Jurkat, Clone E6-1 (cell line): ENCODE measurements at places on chromosomes 2 and 18.

- DNase-seq = no peak
Measured at GRCh38 chr2:181810823-181811695, 80.5 kb upstream of the ITPRID2 start.

GRCh38 chr2:42098571-42099437, 51.0 kb downstream of the PKDCC start:
- DNase-seq = no peak

- no peak for DNase-seq
Measured at GRCh38 chr2:177352441-177353186, 40.0 kb upstream of the AGPS start.

GRCh38 chr2:74328573-74328972, 14.6 kb downstream of the SLC4A5 start:
- no peak for DNase-seq

DNA sequence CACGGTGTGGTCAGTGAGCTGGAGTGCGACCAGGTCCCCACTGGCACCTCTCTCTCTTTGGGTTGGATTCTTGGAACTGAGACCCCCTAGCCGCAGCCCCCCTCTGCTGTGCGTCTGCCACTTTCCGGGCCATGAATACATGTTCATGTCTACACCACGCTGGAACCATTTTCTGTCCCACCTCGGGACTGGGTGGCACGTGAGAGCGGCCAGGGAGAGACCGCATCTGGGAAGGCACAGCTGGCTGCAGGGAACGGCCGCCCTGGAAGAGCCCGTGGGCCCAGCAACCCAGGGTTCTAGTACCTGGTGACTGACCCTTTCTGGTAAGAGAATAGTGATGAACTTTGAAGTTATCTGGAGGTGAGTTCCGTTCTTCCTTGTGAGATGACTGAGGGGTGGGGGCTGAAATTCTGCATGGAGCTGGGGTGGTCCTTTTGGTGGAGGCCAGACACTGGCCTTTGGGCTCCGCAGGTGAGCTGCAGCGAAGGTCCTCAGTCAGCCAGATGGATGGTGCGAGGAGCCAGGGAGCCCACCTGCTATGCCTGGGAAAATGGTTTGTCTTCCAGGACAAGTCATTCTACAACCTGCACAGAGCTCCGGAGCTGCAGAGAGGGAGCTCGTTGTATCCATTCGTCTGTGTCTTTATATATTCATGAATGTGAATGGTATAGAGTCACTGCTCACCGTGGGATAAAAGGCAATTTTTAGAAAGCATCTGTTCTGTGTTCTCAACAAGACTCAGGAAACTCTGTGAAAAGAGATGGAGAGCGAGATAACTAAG, 223.5 kb downstream of the NDUFA10 start:
- DNase-seq = no peak

DNA sequence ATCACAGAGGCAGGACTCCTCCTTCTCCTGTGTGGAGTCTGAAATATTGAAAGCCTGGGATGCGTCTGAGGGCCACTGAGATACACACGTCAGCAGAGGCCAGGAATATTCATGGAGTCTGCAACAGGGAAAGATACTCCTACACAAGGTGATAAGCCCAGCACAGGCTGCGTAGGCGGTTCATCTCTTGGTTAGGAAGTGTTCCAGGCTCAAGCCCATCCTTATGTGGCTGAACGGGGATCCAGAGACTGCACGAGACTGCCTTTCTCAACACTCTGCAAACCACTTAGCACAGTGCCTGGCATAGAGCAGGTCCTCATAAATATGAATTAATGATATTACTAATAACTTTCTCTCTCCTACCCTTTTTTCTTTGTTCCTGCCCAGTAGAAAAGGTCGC, 29.2 kb upstream of the AGPS start:
- DNase-seq = no peak

DNA sequence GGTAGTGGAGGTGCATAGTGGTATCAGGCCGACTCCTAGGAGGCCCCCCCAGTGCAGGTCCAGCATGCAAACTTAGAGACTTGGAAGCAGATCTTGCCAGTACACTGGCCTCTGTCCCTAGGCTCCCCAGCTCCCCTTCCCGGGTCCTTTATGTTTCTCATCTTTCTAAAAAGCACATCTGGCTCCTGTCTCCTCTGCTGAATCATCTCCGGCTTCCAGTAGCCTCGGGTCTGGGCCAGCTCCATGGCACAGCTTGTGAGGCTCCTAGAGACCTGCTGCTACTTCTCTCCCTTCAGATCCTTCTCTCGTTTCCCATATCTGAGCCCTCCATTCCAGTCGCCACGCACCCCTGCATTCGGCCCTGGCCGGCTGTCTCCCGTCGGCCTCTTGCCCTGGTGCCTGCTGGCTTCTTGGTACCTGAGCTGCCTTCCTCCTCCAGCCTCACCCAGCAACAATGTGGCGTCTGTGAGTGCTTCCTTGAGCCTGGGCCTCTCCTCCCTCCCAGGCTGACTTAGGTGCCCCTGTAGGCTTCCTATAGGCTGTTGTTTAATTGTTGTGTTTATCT, 6.6 kb downstream of the TRAF3IP1 start:
- DNase-seq = no peak

DNA sequence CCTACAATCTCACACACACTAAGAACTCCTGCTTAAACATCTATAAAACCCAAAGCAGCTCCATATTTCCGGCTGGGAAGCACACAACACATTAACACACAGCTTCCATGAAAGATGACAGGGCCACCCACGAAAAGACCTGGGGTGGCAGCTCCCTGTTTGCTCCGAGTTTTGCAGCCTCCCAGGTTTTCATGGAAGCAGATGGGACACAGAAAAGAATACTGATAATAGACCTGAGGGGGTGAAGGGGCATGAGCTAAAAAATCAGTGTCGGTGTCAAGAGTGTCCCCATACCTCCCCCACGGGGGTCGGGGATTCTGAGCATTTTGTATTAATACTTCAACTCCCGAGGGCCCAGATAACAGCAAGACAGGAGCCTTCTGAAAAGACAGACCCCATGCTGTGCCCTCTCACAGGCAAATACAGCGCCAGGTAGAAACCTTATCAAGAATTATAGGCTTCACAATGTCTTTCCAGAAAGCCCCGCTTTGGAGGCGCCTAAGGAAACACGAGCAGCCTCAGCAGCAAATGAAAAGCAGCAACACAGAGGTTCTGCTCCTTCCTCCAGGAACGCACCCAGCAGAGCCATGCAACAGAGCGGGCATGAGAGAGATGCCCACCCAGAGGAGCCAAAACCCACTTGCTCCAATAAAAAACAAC, 50.5 kb downstream of the ZNF516 start:
- no peak for DNase-seq

DNA sequence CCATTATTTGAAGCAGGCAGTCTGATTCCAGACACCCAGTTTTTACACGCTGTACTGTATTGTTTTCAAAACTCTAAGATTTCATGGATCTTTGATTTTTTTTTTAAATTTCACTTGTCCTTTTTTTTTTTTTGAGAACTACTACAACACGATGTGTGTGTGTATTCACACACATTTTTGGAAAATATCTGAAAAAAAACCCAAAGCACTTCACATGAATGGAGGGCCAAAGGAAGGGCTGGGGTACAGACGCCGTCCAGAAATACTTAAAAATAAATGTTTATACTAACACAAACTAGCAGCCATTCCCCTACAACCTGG, 314 bp upstream of the SSB start:
- DNase-seq = no peak

DNA sequence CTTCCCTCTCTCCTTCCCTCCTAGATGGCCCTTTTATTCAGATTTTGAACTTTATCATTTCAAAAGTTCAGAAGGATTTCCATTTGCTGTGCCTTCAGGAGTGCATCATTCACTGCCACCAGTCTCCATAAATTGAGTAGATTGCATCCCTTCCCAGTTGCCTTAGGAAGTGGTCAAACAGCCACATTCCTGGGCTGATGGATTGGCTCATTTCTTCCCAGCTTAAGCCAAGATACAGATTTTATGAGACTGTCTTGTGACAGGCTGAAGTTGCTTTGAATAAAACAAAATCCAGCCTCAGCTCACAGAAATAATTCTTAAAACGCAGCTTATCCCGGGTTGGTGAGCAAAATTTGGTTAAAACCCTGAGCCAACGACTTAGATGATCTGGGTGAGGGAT, 9.8 kb downstream of the NRP2 start:
- no peak for DNase-seq

GRCh38 chr2:230447455-230448451, 31.8 kb downstream of the SP100 start:
- no peak for DNase-seq

DNA sequence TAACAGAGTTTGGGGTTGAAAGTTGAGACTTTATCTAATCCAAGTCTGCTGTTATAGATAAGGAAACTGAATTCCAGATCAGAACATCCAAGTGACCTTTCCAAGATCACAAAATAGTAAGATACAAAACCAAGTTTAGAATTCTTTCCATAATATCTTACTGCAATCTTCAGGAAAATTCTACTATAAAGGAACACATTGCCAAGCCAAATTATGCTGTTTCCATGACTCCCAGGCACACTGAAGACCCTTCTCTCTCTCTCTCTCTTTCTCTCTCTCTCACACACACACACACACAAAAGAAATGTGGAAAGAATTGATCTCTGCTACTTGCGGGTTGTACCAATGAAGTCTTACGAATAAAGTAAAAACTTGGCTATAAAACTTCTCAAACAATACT, 398.4 kb downstream of the METTL4 start:
- no peak for DNase-seq

DNA sequence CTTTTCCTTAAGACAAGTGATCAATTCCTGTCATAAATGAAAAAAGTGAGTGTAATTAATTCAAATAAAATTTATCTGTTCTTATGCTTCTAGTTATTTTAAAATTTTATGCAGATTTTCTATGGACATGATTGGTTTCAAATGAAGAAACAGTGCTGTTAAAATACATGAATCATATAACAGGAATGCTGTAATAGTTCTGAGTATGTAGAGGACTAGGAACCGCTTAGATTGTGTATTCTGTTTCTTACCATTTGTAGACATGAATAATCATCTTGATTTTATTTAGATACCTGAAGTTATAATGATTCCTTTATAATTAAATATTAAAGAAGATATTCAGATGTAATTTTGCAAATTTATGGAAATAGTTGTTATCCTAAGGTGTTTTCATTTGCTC, 3.5 kb downstream of the ACTR2 start:
- no peak for DNase-seq

DNA sequence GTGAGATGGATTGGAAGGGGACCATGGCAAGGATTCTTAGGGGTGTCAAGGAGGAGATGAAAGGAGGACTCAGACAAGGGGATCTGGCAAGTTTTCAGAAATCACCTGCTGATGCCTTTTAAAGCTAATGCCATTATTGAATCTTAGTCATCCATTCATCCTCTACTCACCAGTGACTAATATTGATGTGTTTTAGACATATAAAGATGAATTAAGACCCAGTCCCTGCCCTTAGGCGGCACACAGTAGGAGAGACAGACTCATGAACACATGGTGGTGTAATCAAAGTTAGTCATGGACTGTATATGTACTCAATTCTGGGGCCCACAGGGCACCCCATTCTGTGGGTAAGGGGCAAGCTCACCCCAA, 56.5 kb upstream of the ATL2 start:
- no peak for DNase-seq

- DNase-seq = no peak
Measured at GRCh38 chr2:191385416-191386160, 140.4 kb downstream of the MYO1B start.

GRCh38 chr2:23862716-23863426, 64.1 kb downstream of the ATAD2B start:
- no peak for DNase-seq

- DNase-seq = no peak
Measured at GRCh38 chr2:239225371-239225851, 175.4 kb downstream of the HDAC4 start.

GRCh38 chr2:25481381-25482300, 139.9 kb upstream of the DNMT3A start:
- DNase-seq = no peak

DNA sequence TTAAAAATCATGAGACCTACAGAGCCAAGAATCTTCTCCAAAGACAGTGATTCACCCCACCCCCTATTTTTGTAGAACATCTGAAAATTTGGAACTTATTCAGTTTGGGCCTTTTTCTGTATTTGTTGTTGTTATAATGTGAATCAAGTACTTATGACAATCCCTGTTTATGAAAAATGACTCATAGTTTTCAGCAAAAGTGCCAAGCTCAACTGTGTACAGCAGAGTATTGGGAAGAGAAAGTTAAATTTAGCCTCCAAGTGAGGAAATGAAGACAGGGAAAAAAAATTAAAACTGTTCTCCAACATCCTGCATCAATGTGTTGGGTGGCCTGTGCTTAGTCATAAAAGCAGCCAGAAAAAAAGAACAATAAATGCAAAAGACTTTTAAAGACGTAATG, 46.2 kb downstream of the LRATD1 start:
- no peak for DNase-seq

DNA sequence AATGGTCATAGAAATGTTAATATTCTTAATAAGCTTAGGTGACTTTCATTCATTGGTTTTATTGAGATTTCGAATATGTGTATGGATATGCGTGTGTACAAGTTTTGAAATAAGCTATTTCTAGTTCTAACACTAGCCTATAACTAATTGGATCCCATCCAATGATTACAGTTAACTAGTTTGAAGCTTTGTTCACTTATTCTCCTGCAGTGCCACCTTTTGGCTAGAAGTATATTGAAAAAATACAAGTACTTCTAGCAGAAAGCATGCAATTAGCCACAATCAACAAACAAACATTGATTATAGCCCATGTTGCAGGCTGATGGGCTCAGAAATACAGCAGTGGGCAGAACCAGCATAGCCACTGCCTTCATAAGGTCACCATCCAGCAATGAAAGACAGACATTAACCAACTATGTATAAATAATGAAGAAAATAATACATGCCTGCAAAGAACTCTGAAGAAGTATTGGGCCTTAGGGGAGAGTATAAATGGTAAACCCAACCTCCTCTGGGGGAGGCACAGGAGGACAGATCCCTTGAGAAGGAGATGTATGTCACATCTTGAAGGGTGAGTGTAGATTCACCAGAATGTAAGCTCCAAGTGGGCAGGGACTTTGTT, 5.1 kb upstream of the PIEZO2 start:
- DNase-seq = peak; percentile 43

GRCh38 chr2:157438863-157439823, 4.7 kb downstream of the CYTIP start:
- no peak for DNase-seq
